ENCODE measurements at places on chromosomes 5 and 9.

DNA sequence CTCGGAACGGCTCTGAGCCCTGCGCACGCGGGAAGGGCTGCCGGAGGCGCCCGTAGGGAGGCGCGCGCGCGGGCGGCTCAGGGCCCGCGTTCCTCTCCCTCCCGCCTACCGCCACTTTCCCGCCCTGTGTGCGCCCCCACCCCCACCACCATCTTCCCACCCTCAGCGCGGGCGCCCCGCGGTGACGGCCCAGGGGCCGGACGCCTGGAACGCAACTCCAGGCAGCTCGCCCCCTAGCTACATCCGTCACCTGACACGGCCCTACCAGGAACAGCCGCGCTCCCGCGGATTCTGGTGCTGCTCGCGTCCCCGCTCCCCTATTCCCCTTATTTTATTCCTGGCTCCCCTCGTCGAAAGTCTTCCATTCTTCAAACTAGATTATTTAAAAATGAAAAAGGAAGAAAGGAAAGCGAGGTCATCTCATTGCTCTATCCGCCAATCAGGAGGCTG, at the start of gene CDKN2B-AS1:
CDKN2B-AS1 (plus strand) TSS at position 236 of the 450 bp plus-strand sequence.
- peak; percentile 95 for DNase-seq

DNA sequence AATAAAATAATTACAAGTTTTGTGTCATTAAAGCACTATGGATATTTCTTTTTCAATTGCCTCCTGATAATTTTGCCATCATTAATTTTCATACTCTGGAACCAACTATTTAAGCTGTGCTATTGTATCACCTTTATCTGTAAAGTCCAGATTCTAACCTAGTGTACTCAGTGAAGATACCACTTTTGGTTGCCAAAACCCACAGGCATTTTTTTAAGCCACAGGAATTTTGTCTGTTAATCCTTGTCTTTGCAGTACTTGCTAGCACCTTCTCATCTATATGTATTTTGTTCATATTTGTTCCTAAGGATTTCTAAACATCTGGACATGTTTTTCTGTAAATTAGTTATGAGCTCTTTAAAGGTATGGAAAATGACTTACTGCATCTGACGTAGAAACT, 481.4 kb upstream of the DAB2 start:
- no peak for DNase-seq

DNA sequence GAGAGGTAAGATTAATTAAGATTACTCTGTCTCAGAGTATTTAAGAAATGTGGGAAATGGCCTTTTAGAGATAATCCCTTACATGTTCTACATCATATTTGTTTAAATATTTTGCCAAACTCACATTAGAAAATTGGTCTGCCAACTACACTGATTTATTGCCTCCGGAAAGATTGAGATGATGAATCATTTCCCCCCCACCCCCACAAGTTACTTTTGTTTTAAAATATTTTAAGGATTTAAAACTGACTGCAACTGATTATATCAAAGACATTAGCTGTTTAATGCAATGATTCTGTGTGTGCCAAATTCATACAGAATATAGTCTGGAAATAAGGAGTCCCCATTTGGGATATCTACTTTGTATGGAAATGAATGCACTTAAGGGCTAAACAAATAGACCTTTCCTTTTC, 674.4 kb downstream of the PRR16 start:
- DNase-seq, result no peak

GRCh38 chr5:1568201-1568979, 44.6 kb upstream of the LPCAT1 start:
- DNase-seq, result no peak

DNA sequence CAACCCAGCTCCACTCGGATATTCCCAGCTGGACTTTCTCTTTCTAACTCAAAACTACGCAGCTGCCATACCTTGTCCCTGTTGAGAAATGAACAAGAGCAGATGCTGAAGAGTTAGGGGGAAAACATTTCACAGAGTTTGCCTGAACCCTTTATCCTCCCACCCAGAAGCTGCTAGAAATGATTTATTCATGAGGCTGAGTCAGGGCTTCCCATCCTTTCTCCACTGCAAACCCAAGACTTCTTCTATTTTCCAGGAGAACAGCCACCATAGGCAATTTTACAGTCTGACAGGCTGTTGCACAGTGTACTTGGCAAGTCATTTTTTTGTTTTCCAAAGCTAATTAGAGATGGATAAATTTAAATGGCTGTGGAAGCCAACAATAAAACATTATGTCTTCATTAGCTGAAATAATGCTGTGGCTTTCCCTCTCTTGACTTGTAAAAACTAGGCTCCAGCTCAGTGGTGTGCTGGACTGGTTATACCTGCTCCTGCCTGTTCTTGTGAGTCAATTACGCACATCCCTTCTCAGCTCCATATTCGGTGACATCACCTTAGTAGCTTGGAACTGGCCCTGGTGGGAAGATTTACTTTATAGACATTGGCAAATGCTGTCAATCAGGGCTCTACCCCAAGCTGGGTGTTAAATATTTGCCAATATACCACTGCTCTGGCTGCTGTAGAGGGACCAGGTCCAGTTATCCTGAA, 71.9 kb downstream of the KIF4B start:
- no peak for DNase-seq

DNA sequence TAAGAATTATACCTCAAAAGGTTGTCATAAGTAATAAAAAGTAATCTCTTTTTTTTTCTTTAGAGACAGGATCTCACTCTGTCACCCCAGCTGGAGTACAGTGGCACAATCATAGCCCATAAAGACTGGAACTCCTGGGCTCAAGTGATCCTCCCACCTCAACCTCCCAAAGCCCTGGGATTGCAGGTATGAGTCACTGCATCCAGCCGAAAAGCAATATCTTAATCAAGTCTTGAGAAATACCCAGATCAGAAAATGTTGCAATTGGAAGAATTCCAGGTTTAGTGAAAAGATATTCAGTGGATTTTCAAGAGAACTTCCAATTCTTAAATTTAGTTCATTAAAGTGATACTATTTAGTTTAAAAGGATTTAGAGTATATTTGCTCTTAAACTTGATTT, 40.9 kb upstream of the IDNK start:
- DNase-seq, result no peak

- DNase-seq, result no peak
Observed at GRCh38 chr5:53942724-53943123, 367.6 kb downstream of the ARL15 start.

GRCh38 chr5:16794269-16794913, 141.7 kb downstream of the MYO10 start:
- no peak for DNase-seq

DNA sequence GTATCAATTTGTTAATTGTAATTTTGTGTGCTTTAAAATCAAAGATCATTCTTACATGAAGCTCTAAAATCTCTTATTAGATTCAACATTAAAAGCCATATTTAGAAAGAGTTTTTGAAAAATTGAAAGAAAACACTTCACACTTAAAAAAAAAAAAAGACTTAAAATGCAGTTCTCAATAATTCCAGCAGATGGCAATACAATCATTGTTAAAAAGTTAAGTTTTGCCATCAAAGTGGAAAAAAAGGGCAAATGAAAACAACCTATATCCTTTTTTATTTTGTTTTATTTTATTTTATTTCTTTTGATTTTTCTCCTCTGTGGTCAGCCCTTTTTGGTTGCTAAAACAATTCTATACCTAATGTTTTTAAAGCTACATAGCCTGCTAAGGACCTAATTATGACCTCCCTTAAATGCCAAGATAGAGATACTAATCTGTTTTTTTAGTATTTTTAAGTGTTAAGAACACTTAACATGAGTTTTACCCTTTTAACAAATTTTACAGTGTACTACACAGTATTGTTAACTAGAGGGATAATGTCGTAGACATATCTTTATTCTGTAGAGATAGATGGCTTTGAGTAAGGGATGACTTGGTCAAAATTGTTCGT, 154.2 kb upstream of the DAB2 start:
- DNase-seq, result peak; percentile 65

DNA sequence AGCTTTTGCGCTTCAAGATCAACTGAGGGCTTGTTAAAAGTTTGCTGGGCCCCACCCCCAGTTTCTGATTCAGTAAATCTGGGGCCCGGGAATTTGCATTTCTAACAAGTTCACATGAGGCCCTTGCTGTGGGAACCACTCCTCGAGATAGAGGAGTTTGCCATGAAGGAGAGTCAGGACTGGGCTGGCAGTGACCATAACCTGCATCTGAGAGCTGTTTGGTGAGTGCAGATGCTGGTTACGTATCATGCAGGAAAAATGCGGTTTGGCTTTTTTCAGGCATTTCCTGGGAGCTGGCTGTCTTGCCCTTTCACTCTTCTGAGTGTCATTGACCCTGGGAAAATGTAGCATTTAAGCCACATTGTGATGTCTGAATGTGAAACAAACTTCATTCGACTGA, 9.4 kb upstream of the ANGPTL2 start:
- no peak for DNase-seq

DNA sequence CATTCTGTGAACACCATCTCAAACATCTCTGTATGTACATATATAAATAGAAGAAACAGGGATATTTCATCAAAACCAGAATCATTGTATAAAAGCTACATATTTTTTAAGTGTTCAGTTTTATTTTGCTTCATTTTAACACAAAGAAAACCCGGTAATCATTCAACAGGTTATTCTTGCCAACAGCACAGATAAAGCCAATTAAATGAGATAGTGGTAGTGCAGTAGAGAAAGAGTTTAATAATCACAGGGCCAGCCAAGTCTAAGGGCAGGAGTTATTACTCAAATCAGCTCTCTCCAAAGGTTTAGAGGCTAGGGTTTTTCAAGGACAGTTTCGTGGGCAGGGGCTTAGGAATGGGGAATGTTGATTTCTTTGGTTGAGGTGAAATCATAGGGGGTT, 261.0 kb upstream of the KIF2A start:
- no peak for DNase-seq

DNA sequence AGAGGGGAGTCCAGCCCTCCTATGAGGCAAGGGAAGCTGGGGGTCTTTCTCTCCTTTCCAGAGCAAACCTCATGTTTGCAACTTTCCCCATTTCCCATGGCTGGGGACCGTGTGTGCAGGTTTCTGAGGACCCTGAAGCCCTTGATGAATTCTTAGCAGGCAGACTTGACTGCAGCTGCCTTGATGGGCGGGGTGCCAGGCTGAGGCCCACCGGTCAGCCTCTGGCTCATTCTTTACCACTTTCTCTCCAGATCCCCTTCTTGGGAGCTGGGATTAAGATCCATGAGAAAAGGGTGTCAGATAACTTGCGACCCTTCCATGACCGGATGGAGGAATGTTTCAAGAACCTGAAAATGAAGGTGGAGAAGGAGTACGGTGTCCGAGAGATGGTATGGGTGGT, 30.0 kb upstream of the FOXI1 start:
- DNase-seq, result no peak

DNA sequence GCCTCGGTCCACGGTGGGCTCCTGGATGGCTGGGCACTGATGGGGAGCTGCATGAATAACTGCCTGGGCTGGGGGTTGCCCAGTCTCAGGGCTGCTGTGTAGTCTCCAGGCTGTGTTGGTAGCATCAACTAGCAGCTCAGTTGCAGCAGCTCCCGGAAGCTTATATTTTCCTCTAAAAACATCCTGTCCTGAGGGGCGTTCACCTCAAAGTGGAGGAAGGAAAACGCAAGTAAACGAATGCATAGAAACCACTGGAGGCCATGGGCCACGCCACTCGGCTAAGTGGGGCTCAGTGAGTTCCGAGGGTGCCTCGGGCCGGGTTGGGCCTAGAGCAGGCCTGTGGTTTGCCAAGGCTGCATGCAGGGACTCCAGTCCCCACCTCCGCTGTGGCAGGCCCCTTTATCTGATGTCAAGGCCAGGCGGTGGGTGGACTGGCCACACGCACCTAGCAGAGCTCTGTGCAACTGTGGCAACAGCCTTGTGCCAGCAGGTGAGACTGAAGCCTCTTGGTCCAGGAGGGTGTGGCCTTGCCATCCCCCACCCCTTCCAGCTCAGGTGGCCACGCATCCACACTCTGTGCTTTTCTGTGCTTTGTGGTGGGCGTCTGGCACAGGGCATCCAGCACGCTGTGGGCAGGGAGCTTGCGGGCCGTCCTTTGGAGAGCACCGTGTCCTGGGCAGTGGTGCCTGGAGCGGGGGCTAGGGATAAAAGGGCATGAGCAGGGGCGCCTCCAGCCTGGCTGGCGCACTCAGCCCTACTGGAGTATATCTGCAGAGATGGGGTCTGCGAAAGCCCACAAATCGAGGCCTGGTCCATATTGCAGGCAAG, 15.1 kb downstream of the TCF7 start:
- DNase-seq, result no peak

DNA sequence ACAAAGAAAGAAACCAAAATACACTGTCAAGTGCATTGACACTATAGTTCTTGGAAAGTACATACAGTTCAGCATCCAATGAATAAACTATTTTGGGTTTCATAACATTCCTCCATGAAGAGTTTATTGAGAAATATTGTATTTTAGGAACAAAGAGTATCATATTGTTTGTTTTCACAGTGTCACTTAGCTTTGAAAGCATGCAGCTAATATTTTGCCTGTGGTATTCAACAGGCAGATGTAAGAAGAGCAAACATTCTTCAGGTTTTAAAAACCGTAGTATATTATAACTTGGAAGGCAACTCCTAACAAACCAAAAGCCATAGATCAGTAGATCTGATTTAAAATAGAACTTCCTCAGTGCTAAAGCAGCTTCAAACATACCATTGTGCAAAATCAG, 4.5 kb downstream of the PRELID2 start:
- DNase-seq, result no peak

All from Karpas-422 (cell line).